ENCODE measurements at places on chromosomes 5 and 9.
A peak's percentile ranks its signal among the peaks of the same experiment; 100 is the strongest.

- DNase-seq, result no peak
Observed at GRCh38 chr9:93815677-93816076, 139.5 kb downstream of the BARX1 start.

- DNase-seq, result no peak
Observed at GRCh38 chr9:22108581-22109370, 99.7 kb upstream of the CDKN2B start.

DNA sequence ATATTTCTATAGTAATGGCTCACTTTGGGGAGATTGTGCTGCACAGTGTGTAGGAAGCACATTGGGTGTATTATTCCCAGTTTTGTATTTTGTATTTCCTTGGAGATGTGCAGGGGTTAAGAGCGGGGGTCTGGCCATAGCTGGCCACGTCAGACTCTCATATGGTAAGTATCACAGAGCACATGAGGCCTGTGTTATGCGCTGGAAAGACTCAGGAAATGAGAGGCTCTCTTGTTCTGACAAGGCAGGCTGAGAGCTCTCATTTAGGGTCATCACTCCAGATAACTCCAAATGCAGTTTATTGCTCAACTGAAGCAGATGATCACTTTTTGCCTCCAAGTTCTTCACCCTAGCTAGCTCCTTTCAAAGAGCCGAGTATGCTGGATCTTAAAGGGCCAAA lies 205.7 kb downstream of the NTRK2 start:
- DNase-seq, result no peak

DNA sequence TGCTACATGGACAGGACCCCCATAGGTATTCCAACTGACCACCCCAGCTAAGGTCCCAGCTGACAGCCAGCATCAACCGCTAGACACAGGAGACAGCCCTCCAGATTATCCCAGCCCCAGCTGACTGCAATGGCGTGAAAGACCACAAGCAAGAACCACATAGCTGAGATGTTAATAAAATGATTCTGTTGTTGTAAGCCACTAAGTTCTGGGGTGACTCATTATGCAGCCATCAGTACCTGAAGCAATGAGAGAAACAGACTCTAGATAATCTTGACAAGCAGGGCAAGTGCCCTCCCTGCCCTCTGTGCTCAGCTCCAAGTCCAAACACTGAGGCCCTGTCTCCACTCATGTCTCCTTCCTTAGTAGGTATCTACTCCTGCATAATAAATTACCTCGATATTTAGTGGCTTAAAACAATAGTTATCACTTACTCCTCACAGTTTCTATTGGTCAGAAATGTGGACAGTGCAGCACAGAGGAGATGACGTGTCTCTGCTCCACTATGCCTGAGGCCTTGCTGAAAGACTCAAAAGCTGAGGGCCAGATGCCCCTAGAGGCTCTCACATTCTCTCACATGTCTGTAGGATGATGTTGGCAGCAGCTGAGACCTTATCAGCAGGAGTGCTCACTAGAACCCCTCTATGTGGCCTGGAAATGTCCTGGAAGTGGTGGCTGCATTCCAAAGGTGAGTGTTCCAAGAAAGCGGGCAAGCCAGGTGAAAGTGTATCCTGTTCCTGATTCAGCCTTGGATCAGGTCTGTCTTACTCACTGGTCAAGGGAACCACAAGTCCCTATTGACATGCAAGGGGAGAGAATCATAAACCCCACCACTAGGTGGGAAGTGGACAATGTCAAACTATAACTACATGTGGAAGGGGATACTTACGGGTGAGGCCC lies 2.5 kb downstream of the MGAT1 start:
- no peak for DNase-seq

GRCh38 chr9:80030801-80031200 lies 459.0 kb downstream of the TLE4 start:
- no peak for DNase-seq

GRCh38 chr5:156191547-156191946 lies 135.4 kb upstream of the SGCD start:
- no peak for DNase-seq

- DNase-seq, result no peak
Observed at GRCh38 chr5:136033848-136034247, 5.1 kb downstream of the TGFBI start.

DNA sequence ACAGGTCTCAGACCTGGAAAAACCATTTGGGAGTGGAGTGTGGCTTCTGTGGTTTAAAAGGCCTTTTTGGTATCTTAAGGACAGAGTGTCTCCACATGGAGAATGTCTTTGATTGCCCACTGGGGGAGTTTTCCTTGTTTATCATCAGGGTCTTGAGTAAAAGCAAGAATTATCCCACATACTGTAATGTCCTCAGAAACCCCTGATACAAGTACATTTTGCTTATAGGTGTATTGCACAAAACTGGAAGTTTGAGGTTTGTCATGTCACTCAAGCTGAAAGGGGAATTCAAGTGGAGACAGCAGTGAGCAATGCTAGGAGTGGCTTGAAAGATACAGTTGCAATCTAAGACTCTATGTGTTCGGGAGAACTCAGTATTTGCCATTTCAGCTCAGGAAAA lies 62.7 kb upstream of the GRAMD2B start:
- DNase-seq, result no peak

DNA sequence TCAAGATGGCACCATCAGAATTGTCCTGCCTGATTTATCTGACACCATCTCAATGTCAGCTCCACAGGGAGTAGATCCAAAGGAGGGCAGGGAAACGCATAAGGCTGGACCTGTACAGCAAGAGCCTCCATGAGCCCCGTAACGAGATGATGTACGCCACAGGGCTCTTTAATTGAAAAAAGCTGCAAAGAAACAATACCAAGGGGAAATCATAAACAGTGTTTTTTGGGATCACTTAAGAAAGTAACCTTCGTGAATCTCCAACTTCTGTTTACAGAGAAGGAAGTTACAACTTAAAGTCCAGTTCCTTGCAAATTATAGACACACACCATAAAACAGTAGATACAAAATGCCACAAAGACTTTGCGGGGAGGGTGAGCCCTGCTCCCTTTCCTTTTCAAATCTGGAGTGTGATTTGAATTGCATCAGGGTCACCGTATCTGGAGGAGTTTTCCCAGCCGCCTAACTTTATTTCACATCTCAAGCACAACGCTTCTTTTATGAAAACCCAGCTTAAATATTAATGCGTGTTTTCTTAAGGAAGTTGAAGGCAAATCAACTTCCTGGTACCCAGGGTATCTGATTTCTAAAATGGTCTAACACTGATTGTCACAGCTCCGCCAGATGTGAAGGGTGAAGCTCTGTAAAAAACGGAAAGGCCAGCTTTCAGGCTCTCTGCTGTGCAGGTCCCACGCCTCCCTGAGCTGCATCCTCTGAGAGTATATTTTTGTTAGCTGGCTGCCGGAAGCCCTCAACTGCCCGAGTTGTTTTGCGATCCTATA lies 88.9 kb downstream of the EBF1 start:
- no peak for DNase-seq

- DNase-seq, result no peak
Observed at GRCh38 chr9:117746263-117746662, 42.1 kb downstream of the TLR4 start.

- DNase-seq, result no peak
Observed at GRCh38 chr9:16628413-16628812, 242.1 kb downstream of the BNC2 start.

GRCh38 chr9:124373386-124373785 lies 41.9 kb downstream of the PSMB7 start:
- no peak for DNase-seq

- peak; percentile 74 for DNase-seq
Observed at GRCh38 chr9:120877276-120878034, 467 bp upstream of the PHF19 start.

DNA sequence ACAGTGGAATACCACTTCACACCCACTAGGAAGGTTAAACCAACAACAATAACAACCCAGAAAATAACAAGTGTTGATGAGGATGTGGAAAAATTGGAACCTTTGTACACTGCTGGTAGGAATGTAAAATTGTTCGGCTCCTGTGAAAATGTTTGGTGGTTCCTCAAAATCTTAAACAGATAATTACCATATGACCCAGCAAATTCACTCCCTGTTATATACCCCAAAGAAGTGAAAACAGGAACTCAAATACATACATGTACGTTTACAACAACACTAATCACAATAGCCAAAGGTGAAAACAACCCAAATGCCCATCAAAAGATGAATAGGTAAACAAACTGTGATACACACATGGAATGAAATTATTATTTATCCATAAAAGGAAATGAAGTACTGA lies 178.5 kb upstream of the PHYKPL start:
- DNase-seq, result no peak

DNA sequence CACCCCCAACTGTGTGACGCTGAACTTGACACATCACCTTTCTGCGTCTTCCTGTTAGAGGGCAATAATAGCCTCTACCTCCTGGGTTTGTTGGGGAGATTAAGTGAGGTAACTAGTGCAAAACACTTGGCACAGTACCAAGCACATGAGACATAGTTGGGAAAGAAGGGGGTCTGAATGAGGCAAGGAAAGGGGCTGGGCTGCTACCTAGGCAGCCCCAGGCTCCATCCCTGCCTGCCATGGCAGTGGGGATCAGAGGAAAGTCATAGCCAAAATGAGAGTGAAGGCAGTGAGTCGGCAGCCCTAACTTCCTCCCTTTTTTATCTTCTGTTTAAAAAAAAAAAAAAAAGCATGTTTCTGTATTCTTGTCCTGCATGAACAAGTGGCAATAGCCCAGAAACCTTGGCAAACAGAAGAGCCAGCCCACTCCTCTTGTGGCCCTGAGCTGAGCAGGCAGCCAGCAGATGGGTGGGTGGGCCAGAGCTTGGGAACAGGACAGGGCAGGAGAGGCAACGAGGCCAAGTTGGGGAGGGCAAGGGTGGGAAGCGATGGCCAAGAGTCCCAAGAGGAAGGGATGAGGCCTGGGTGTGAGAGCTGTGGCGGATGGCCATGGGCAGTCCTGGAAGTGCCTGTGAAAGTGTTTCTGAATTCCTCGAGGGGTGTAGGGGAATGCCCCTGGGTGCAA lies 11.4 kb downstream of the CAMK2A start:
- DNase-seq, result no peak

DNA sequence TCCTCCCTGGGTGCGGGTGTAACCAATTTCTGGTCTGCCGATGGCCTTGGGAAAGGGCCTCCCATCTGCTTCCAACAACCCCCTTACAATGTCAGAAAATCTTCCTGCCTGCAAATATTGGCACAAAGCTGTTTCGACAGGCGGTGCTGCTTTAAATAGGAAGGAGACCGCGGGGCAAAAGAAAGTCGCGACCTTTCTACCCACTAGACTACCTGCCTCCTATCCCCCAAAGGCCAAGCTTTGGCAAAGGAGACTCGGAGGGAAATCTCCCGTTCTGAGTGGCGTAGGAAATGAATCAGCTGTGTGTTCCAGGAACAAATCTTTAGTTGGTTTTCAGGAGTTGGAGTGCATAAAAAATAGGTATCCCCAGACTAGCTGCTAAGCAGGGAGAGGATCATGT lies 36.8 kb upstream of the NFIB start:
- no peak for DNase-seq

GRCh38 chr5:114179134-114179533 lies 182.7 kb upstream of the KCNN2 start:
- DNase-seq, result no peak
